ENCODE measurements at places on chromosomes 4 and X.

- DNase-seq, result no peak
Measured at GRCh38 chrX:72498782-72499181, 73.9 kb downstream of the HDAC8 start.

DNA sequence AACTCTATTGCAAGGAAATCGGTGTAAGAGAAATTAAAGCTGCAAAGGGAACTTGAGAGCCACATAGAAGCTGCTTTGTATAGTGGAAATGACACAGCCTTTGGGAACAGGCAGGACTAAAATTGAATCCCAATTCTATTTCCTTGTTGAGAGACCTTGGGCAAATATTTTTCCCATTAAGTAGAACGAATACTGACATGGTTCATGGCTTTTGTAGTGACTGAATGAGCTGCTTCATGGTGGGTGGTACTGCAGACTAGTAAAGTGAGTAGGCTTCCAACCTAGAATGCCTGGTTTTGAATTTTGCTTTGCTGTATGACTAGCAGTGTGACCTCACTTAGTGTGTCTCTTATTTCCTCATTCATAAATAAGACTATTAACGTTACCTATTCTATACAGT lies 182.2 kb upstream of the KCNIP4 start:
- no peak for DNase-seq

DNA sequence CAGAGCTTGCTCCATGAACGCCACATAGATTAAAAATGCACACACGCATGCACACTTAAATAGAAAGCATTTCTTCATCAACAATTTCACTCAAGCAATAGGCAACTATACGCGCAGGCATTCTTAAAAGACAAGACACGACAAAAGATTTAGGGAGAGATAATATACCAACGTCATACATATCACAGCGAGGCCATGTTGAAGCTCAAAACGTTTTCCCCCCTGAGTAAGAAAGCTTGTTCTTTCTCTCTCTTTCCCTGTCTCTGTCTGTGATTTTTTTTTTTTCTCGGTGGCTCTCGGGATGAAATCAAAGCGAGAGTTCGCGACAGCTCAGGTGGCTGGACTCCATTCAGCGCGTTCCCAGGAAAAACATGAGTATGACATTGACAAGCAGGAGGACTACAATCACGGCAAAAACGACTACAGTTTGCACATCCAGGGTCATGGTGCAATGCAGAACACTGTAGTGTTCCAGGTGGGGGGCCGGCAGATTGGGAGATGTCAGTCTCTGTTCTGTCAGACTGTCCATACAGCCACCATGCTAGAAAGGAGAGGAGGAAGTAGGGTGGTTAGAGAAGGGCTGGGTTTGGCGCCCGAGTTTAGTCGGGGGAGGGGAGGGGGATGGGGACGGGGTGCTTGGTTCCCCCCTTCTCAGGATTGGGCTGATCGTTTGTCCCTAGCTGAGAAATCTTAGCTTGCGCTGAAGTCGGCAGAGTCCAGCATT lies 30.7 kb downstream of the ARHGEF9 start:
- DNase-seq, result peak; percentile 6

- DNase-seq, result no peak
Measured at GRCh38 chr4:1998296-1998695, 10.5 kb downstream of the NELFA start.

DNA sequence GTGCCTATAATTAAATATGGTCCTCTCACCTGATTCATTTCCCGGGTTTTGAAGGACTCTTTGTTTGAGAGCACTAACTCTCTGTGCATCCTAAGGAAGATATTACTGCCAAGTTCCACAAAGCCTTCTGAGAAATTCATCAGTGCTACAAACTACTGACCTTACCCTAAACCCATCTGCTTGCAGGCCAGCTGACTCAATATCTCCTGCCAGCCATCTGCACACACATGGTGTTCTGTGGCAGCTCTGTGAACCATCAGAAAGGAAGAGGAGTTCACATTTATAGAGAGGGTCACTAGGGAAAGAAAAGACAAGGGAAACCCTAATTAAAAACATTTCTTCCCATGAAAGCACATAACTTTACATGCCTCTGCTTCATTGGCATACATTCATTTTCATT lies 156.7 kb downstream of the ATP10D start:
- no peak for DNase-seq

DNA sequence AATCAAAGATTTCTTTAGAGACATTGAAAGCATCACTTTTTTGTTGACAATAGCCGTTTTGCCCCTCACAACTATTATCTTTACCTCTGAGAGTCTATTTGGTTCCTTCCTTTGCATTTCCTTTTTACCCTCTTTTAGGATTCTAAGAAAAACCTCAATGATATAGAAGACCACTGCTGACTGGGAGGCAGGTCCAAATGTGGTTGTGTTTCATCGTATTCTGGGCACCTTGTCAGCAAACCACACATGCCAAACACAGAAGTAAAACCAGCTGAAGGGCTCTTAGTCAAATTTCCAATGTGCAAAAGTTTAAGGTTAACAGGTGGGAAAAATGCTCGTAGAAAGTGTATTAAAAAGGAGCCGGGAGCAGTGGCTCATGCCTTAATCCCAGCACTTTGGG lies 5.1 kb upstream of the PRMT9 start:
- no peak for DNase-seq

DNA sequence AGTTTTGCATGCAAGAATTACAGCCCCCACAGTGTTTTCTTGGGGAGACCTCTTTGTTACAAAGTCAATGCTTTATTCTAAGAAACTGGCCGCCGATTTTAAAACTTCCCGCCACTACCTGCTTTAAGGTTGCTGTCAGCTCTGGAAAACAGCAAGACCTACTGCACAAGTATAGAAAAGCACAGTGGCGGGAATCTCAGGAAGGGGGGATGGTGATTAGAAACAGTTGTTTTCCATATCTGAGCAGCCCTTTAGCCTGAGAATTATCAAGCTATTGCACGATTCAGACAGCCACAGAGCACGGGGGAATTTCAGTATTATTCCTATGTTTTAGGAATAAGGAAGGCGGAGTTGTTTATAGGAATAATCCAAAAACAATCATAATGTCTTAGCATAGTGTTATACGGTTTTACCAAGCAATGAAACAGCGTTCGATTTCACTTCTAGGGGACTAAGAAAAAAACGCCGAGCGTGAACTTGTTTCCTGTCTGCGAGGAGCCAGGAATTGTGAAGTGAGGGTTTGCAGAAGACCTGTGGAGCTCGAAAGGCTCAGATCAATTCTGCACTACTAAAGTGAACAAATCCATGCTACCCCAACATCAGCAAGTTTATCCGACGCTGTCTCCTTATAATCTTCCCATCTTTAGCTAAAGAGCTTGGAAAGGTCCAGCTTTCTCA lies 81.3 kb downstream of the HMGN5 start:
- DNase-seq, result no peak

GRCh38 chr4:134948110-134948642 lies 746.6 kb upstream of the PABPC4L start:
- no peak for DNase-seq

GRCh38 chr4:43332052-43332425 lies 439.5 kb downstream of the GRXCR1 start:
- DNase-seq, result no peak

- no peak for DNase-seq
Measured at GRCh38 chrX:128805236-128805635, 718.1 kb downstream of the SMARCA1 start.

GRCh38 chr4:79653871-79654270 lies 245.8 kb upstream of the GK2 start:
- no peak for DNase-seq

DNA sequence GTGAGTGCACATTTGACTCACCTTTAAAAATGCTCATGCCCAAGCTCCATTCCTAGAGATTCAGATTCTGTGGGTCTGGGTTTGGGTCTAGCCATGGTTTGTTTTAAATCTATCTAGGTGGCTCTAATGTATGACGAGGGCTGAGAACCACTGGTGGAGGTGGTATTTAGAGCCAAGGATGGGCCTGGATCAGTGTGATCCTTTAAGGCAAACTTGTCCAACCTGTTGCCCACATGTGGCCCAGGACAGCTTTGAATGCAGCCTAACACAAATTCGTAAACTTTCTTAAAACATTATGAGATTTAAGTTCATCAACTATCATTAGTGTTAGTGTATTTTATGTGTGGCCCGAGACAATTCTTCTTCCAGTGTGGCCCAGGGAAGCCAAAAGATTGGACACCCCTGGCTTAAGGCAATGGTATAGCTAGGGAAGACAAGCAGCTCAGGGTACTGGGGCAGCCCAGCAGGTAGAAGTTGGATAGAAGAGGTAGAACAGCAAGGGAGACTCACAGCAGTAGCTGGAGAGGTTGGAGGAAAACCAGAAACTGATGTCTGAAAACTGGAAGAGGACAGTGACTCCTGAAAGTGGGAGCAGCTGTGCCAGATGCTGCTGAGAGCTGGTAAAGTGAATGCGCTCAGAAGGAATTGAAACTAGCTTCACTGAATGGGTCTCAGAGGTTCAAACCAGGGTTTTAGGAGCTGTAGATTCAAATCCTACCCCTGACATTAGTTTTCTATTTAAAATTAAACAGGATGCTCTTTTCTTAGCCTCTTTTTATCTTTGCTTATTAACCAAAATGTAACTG lies 18.2 kb downstream of the ADD1 start:
- no peak for DNase-seq

- DNase-seq, result no peak
Measured at GRCh38 chrX:7074908-7075204, 72.7 kb upstream of the STS start.

DNA sequence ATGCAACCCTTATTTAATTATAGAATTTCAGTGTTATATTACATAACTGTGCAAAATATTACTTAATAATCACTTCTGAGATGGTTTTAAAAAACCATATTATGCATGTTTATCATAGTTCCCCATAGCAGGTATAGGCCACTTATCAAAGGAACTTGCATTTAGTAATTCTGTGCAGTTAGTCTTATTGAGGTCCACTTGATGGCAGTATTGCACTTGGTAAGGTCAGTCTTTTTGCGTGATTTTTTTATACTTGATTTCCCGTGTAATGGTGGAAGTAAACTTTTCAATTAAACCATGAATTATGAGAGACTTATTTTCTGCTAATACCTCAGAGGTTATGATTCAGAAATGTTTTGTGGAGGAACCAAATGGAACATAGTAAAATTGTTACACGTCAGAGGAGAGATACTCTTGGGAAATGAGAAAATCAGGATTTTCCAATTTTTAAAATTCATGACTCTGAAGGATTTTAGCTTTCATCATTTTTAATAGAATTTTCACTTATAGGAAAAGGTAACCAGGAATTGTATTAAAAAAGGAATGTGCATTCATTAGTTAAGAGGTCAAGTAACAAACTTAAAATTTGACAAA lies 230.0 kb downstream of the CCSER1 start:
- DNase-seq, result no peak
